ENCODE measurements at places on chromosomes 7 and 10.

DNA sequence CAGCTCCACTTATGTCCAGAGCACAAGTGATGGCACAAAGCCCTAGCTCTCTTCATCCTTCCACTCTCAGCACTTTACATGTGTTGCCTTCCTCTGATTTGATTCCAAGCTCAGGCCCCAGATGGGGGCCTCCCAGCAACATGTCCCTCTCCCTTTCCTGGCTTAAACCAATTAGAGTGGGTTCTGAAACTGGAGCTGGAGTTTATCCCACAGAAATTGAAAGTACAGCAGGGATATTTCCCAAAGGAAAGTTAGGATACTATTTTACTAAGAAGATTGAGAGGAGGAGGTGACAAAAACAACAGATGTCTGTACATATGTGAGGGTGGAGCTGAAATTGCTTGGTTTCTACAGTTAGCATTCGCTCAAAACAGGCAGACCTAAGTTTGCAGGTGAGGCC is 724.6 kb downstream of the AUTS2 start:
- no peak for DNase-seq

DNA sequence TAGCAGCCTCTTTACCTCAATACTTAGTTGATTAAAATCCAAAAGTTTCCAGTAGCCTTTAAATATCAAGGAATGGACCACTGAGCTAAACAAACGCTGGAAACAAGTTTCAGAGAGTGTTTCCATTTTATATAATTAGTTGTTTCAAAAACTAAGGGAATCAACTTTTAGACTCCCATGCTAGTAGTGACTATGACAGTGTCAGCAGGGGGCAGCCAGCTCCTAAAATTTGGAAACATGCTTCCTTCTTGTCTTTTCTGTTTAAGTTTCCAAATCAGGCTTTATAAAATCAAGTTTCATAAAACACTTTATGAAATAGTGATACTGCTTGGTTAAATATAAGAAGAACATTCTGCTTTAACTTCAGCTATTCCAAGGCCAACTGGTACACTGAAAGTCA is 138.2 kb upstream of the TMEM229A start:
- DNase-seq: no peak

DNA sequence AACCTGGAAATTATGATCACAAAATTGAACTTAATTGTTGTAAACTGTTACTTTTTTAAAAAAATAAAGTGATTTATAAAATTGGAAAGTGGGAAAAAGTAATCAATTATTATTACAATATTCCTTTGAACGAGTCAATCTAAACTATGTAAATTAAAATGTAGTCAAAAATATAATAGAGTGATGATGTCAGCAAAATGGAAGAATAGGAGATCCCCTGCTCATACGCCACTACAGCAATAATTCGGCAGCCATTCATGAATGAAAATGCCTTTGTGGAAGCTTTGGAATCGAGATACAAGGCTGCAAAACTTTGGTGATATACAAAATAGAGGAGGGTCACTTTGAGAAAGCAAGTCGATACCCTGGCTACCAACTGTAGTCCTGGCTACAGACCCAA is 36.4 kb upstream of the PCDH15 start:
- no peak for DNase-seq

DNA sequence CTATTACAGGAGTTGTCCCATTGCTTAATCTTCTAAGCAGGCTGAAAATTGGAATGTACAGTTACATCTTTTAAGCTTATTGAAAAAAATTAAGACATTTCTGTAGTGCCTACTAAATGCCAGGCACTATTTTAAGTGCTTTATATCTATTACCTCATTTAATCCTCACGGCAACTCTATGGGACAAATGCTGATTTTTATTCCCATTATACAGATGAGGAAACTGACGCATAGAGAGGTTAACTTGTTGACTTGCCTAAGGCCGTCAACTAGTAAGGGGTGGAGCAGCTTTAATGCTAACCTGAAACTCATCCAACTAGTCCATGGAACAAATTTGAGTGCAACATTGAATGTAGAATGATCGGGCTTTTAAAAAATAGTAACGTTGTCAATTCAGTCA is 2.5 kb downstream of the ZKSCAN1 start:
- no peak for DNase-seq

- DNase-seq: no peak
Observed at GRCh38 chr7:95396136-95397032, at the start of gene PON3. Gene PON3, minus strand, starts transcription at chr7:95396375. Its CDS starts 25 bp downstream, at chr7:95396350.

- no peak for DNase-seq
Observed at GRCh38 chr10:117163061-117163953, 25.2 kb upstream of the VAX1 start.

DNA sequence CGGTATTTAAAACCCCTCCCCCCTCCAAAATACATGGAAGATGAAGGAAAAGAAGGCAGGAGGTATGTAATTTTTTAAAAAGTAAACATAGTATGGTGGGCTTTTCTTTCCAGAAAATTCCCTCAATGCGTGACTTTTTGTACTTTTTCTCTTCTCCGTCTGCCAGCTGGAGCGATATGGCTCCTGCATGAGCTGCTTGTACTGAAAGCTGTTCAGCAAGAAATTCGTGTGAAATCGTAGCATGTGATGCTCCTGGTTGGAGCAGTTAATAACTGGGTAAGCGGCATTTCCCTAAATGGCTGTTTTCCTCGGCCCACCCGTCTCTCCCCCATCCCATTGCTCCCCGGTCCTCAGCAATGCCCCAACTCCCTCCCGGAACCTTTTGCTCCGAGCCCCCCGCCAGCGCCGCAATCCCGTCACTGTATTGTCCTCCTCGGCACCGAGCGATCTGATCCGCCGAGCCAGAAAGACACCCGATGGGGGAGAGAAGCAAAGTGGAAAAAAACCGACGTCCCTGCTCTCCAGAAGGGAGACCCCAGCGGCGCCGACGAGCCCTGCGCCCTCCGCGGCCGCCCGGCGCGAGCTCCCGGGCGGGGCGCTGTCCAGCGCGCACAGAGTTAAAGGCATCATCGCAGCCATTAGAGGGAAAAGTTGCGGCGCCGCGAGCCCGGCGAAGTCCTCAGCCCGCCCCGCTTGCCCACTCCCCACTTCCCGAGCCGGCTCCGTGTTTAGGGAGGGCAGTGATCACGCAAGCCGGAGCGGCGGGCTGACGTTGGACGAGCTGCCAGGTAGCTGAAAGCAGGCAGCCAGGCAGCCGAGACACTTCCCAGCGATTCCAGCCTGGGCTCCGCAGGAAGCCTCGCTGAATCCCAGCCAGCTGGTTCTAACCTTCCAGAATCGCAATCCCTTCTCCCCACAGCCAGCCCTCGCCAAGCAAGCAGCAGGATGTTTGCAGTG is at the start of gene VSTM2A:
TSS of gene VSTM2A (plus strand) at position 707 of the 957 bp plus-strand sequence. CDS start 356 bp downstream, outside the sequence.
- DNase-seq: no peak

- no peak for DNase-seq
Observed at GRCh38 chr7:157248659-157249058, 88.1 kb upstream of the DNAJB6 start.

- peak; percentile 96 for DNase-seq
Observed at GRCh38 chr7:23470330-23471105, at the start of gene IGF2BP3. Gene IGF2BP3, minus strand, starts transcription at chr7:23470491. Its CDS starts 381 bp downstream, at chr7:23470110.

DNA sequence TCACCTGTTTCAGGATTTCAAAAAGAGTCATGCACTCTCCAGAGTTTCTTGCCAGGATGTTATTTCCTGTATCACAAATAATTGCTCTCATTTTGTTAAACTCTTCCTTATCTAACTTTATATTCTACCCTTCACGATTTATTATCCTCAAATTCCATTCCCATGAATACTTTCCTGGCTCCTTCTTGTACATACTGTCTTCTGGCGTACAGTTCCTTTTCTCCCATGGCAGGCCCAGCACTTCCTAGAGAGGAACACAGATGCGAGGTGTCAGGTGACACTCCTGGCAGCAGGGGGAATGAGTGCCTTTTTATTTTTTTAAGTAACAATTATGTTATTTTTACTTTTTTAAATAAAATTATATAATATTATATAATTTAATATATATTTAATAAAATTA is 411.9 kb downstream of the TFEC start:
- DNase-seq: no peak

- no peak for DNase-seq
Observed at GRCh38 chr10:15842556-15843169, 17.6 kb downstream of the MINDY3 start.

DNA sequence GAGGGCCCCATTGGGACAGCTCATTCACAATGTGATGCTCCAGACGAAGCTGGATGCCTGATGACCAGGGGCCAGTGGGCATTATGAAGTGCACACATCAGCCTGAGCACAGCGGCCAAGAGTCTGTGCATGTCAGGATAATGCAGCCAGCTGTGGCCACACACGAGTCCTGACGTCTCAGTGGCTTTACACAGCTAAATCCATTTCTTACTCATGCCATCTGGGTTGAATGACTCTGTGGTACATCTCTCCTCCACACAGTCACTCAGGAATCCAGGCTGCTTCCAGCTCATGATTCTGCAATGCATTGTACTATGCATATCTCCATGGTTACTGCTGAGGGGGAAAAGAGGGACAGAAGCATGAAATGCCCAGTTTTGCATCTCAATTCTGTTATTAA is 123.6 kb downstream of the PRLHR start:
- DNase-seq: peak; percentile 33

- DNase-seq: no peak
Observed at GRCh38 chr7:140617081-140617480, 23.5 kb downstream of the DENND2A start.

- no peak for DNase-seq
Observed at GRCh38 chr10:129622736-129623135, 155.7 kb downstream of the MGMT start.

GRCh38 chr10:80596391-80597257 is 58.9 kb downstream of the SH2D4B start:
- peak; percentile 13 for DNase-seq

GRCh38 chr10:17212802-17213221 is 11.3 kb upstream of the TRDMT1 start:
- DNase-seq: no peak

GRCh38 chr10:56068040-56068439 is 293.0 kb downstream of the ZWINT start:
- DNase-seq: no peak

GRCh38 chr10:20202337-20202736 is 386.1 kb downstream of the PLXDC2 start:
- no peak for DNase-seq

DNA sequence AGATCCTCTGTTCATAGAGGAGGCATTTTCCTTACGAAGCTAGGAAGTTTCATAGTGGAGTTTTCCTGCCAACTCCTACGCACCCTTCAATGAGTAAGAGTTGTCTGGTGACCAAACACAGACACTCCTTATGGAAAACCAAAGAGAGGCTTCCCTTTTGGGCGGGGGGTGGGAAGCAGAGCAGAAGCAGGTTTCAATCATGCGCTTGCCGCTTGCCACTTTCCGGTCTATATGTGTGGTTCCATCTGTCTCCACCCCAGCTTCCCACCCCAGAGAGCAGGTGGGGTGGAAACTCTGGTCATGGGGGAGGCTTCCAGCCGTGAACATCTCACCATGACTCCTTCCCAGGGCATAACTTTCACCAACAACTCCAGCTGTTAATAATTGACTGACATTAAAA is 68.8 kb upstream of the GRB10 start:
- no peak for DNase-seq
